Activated naive CD4-positive, alpha-beta T cell treated with anti-CD3 and anti-CD28 coated beads, Interleukin-2, amount 50 U/mL, for 16 hours (primary cell): ENCODE measurements at places on chromosomes 3 and 15.
A peak's percentile ranks its signal among the peaks of the same experiment; 100 is the strongest.

- DNase-seq, result no peak
These were observed 1010.6 kb downstream of the ROBO2 start for GRCh38 chr3:78050276-78051065.

- no peak for DNase-seq
These were observed 283.3 kb upstream of the ROBO2 start for GRCh38 chr3:76756577-76756976.

DNA sequence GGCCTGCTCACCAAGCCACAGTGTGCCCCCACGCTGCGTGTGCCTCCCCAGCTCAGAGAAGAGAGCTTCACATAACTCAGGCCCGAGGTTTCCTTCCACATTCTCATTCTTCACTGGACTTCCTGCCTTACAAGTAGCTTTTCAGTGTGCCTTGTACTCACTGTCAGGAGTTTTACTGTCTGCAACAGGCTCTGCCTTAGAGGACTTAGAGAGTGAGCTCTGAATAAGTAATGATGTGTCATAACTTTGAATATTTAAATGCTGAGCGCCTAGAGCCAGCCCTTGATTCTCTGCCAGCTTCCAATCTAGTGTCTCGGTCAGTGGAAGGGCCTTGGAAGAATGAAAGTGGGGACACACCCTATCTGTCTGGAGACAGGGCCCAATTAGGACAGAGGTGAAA, 41.8 kb downstream of the ITGB5 start:
- DNase-seq, result no peak

DNA sequence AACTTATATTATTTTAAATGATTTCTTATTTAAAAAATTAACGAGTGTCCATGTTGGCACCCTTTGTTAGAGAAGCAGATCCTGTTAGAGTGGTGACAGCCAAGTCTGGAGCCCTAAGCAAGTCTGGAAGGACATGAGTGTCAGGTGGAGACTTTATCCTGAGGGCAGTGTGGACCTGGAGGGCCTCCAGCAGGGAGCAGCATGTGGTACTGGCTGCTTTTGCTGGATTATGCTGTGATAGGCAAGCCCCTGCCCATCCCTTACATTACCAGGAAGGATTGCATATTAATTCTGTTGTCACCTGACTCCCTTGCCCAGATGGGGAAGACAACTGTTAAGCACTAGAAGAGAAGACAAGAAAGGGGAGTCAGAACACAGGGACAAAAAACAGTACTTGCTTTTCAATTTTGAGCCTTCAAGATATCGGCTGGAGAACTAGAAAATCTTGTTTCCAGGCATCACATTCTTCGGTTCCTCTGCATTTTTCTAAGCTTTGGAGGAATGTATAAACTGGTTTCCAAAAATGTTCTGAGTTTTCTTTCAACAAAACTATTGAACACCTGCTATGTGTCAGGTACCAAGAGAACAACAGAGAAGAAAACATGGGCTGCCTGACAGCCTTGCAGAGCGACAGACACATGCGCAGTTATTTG, 22.7 kb downstream of the ZNF860 start:
- DNase-seq, result no peak

GRCh38 chr3:192331749-192332385, 395.5 kb downstream of the FGF12 start:
- no peak for DNase-seq

DNA sequence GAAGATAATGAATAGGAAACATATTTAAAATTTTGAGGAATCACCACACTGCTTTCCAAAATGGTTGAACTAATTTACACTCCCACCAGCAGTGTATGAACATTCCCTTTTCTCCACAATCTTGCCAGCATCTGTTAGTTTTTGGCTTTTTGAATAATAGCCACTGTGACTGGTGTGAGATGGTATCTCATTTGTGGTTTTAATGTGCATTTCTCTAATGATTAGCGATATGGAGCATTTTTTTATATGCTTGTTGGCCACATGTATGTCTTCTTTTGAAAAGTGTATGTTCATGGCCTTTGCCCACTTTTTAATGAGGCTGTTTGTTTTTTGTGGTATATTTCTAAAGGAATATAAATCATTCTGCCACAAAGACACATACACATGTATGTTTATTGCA, 166.3 kb downstream of the NECTIN3 start:
- DNase-seq, result no peak

- no peak for DNase-seq
These were observed 57.3 kb upstream of the MYRIP start for GRCh38 chr3:39752019-39752637.

- DNase-seq, result no peak
These were observed 45.3 kb upstream of the INO80 start for GRCh38 chr15:41161336-41161735.

- no peak for DNase-seq
These were observed 39.0 kb downstream of the SLC6A6 start for GRCh38 chr3:14441240-14441919.

- no peak for DNase-seq
These were observed 28.8 kb downstream of the LYSMD4 start for GRCh38 chr15:99704444-99704838.

DNA sequence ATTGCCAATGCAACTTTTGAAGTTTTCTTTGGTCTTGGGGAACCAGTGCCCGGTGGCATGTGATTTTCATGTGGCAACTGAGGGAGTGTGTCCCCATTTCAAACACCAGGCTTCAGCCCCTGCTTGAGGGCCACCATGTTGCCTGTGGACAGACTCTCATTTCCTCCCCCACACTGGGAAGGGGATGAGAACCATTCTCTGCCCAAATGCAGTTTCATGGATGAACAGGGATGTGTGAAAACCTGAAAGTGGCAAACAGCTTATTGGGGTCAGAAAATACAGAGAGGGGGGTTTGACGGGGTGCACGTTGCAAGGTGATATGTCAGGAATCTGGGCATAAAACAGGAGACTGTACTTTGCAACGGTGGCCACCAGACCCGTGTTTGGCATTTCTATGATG, 6.3 kb downstream of the FAM107A start:
- no peak for DNase-seq

GRCh38 chr3:155690921-155691320, 54.0 kb downstream of the PLCH1 start:
- no peak for DNase-seq

DNA sequence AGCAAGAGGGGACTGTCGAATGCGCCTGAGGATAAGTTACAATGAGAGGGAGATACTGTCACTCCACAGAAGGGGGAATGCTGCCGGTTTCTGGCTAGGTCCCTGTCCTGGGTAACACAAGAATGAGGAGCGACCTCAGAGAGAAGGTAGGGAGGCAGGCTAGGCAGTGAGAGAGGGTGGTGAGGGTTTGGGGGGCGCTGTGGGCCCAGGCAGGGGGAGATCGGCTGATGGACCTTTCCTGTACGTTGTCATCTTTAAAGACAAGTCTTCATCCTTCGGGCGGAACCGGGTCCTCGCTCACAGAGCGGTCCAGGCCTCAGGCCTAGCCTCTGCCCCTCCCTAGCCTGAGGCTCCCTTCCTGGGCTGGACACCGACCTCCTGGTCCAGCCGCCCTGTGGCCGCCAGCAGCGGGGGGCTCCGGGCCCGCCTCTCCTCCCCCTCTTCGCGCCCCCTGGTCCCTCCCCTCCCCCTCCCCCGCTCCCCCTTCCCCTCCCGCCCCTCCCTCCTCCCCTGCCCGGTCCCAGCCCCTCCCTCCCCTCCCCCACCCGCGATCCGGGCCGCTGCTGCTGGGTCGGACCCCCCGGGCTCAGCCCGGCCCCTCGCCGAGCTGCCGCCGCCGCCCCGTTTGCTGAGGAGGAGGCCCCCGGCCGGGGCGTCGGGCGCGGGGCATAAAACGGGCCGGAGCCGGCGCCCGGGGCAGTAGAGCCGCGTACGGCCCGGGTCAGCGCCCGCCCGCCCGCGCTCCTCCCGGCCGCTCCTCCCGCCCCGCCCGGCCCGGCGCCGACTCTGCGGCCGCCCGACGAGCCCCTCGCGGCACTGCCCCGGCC, at the start of gene CHRD:
TSS of gene CHRD (plus strand) at position 697 of the 827 bp plus-strand sequence. CDS start 265 bp downstream, outside the sequence.
- no peak for DNase-seq

GRCh38 chr15:97071668-97072067, 741.2 kb downstream of the NR2F2 start:
- DNase-seq, result no peak

DNA sequence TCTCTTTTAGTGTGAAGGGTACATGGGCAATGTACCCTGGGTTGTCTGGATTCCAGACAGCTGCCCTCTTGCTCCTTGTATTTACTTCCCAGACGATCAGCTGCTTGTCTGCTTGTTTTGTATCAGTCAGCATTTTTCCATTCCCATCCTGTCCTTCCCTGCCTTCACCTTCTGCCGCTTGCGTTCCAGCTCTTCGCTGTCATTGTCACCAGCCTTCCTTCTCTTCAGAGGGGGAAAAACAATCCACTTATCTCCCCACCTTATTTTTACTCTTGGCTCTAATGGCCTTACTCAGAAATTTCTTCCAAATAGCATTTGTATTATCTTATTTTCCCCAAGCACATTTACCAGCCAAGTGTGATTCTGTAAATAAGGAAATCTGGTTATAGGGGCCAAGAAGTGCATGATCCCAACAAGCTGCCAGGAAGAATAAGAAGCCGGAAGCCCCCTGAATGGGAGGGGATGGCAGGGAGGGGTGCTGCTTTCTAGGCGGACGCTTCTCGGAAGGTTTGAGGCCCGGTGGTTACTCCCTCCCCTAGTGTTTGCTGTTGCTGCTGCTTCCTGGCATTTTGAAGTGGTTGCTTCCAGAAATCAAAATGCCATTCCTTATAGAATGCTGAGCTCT, 497.6 kb downstream of the NTRK3 start:
- DNase-seq, result no peak

- peak; percentile 70 for DNase-seq
These were observed at the start of gene SIDT1 for GRCh38 chr3:113531826-113532697. Gene SIDT1 (plus strand): TSS chr3:113532555. CDS start chr3:113533022, 467 bp downstream.

GRCh38 chr15:70646169-70646568, 117.2 kb downstream of the UACA start:
- no peak for DNase-seq

DNA sequence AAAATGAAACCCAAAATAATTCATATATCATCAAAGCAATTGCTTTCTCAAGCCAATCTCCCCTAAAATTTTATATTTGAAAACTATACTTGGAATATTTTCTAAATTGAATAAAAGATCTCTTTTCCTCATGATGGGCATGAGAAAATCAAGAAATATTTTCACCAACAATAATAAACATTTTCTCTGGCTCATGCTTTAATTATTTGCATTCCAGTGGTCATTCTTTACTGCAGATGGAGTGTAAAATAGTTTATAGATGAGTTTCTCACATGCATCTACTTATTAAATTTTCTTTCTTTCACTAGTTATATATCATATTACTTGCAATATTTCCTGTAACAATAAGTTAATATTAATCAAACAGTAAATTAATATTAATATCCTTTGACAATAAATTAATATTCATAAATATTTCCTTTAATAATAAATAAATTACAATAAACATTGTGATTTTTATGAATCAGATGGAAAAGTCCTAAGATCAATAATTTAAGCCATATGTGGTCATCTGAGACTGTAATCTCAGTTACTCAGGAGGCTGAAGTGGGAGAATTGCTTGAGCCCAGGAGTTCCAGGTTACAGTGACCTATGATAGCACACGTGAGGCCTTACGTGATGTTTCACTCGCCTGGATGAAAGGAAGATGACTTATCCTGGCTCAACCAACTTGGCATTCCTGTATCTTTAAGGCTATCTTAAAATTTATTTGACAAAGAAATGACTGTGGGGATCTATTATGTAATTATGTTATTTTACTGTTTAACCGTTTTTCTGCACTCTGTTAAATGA, 958.8 kb downstream of the ZPLD1 start:
- no peak for DNase-seq

DNA sequence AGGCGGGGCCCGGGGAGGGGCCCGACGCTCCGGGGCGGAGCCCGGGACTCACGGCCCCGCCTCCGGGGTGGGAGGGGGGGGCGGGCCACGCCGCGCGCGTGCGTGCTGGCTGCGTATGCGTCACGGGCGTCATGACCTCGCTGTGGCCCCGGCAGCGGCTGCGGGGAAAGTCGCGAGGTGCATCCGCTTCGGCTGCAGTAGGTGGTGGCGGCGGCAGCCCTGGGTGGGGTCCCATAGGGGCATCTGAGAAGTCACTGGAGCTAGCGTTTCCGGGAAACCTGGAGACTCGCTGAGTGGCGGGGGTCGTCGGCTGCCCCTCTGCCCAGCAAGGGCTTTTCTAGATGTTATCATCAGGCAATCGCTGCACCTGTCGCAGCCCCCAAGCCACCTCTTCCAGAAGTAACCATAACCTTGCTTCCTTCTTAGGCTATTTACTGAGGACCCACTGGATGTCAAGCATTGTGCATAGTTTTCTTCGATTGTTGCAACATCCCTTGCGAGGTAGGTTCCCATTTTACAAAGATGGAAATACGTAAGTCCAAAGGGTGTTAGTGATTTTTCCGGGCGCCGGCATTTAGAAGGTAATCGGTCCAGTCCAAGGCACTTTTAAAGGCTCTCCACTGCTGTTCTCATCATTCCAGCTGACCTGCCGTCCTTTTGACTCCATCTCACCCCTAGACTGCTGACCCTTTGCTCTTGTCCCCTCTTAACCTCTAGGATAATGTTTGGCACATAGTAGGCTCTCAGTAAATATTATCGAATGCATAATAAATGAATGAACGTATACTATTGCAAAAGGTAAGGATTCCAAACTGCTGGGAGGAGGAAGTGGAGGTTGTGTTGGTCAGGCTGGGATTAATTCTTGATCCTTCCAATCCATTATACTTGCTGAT, at the start of gene GDPGP1:
TSS of gene GDPGP1 (plus strand) at position 114 of the 893 bp plus-strand sequence. CDS start 6,700 bp downstream, outside the sequence.
- DNase-seq, result no peak

DNA sequence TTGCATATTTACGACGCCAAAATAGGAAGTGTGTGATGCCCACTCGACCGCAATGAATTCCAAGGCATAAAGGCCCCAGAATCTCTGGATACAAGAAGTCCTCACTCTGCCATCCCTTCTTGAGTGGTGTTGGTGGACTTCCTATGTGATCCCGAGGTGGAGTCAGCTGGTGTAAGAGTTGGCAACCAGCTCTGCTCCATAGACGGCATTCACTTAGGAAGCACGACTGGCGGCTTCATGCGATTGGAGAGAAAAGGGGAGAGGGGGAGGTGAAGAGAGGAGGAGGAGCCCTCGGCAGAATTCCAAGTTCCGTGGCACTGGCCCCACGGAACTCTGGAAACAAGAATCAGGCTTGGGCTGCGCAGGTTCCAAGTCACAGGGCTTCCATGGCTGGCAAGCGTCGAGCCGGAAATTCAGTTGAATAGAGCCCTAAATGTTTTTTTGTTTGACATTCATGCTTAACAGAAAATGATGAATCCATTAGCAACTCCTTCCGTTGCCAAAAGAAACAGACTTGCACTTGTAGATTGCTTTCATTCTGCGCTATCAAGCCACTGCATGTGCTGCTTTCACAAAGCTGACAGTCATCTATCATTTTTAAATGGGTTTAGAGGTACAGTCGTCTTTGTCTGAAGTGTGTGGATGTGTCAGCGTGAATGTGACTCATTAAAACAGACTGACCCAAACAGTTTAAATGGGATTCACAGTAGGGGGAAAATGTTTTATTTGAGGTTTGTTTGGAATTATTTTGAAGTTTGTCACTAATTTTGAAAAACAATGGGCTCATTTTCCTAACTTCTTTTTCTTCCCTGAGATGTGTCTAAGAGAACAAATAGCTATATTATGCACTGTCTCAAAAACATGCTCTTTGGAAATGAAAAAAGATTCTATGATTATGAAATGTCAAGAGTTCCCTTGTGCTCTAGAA, 428.3 kb upstream of the ATP11B start:
- DNase-seq, result no peak

- no peak for DNase-seq
These were observed 7.5 kb downstream of the GOLIM4 start for GRCh38 chr3:168088106-168088720.
